ENCODE measurements at places on chromosomes 4 and X.

GRCh38 chr4:8377103-8378075, 63.1 kb downstream of the ACOX3 start:
- peak; percentile 23 for DNase-seq

DNA sequence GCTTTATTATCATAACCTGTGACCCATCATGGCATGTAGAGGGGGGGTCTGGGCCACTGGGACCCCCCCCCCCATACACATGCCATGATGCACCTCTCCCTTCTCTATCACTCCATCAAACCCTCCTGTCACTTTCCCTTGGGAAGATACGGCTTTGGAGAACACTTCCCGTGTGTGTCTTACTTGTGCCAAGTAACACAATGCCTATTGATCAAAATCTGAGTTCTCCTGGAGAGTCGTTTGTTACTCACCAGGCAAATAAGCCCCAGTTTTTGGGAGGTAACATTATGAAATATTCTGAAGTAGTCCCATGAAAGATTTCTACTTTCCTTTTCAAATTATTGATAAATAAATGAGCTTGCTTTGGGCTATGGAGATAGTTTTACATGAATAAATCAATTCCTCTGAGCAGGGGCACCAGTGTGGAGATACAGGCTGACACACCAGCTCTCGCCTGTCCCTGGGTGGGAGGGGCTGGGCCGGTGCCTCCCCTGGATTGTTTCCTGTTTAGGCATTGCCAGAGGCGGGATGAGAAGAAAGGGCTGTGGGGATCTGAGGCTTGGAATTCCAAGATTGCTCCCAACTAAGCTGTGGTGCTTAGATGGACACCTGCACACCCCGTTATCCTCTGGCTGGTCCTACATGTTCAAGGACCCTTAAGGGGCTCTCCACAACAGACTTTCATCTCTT, 63.2 kb upstream of the WWC2 start:
- no peak for DNase-seq

- no peak for DNase-seq
These were observed 151.9 kb upstream of the RPS6KA3 start for GRCh38 chrX:20418379-20419150.

GRCh38 chrX:47179221-47179927, 14.3 kb upstream of the UBA1 start:
- peak; percentile 7 for DNase-seq
